ENCODE measurements at places on chromosomes 2 and 18.

DNA sequence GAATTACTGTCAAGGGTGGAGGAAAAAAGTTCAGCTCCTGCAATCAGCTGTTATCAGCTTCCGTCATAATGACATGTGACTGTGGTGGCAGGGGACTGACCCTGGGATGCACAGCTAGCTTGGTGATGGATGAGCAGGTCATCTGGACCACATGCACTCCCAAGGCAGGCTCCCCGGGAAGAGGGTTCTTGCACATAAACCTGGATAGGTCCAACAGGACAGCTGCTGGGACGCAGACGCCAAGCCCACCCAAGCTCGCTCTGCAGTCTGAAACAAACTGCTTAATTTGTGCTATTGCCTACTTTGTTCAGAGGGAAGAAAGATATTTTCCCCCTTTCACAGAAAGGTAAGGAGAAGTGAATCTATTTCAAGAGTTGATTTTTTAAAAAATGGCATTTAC is 30.2 kb downstream of the FAM178B start:
- no peak for DNase-seq

DNA sequence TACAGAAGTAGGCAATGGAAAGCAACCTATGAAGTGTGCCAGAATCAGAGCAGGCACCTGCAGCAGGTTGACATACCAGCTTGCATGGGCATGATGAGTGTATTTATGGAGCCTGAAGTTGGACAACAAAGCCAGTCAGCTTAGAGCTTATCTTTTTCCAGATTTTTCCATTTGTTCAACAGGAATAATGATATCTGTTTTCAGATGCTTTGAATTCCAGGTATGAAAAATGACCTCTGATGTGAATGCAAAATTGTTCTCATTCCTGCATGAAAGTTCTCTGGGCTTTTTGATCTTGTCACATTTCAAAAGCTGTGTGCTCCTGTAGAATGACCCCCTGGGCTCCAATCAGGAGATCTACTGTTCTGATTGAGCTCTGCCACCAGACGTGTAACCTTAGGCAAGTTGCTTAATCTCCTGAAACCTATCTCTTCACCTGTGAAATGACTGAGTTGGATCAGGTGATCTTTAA is 38.2 kb upstream of the VIT start:
- no peak for DNase-seq

- DNase-seq = no peak
These were observed 5.8 kb downstream of the TBC1D8 start for GRCh38 chr2:101145406-101145805.

GRCh38 chr18:54157646-54158385 is 66.7 kb downstream of the MBD2 start:
- no peak for DNase-seq
